ENCODE measurements at places on chromosomes 12 and 14.

GRCh38 chr14:80427101-80427500, 215.8 kb upstream of the DIO2 start:
- DNase-seq: no peak

GRCh38 chr12:108886873-108887629, 7.2 kb downstream of the DAO start:
- no peak for DNase-seq

DNA sequence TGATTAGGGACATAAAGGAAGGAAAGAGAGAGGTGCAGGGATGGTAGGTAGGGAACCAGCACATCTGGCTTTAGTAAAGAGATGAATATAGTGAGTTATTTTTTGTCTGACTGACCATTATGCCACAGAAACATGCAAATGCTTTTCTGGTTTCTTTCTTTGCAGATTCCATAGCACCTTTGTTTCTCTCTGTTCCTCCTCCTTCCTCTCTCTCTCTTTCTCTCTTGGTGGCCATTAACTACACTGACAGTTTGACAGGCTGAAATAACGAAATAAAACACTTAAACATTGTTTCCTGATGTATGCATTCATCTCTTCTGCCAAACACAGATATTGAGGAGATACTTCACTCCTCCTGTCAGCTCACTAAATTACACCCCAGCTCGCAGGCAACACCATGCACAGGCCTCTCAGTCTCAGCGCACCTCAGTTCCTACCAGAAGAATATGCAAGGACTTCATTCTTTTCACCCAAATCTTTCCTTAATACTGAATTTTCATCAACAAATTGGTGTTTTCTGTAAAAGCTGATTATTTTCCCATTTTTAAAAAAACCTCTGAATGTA, 406.9 kb upstream of the SOX5 start:
- no peak for DNase-seq

- DNase-seq: no peak
These were observed 23.9 kb downstream of the ATF7 start for GRCh38 chr12:53602176-53602864.

DNA sequence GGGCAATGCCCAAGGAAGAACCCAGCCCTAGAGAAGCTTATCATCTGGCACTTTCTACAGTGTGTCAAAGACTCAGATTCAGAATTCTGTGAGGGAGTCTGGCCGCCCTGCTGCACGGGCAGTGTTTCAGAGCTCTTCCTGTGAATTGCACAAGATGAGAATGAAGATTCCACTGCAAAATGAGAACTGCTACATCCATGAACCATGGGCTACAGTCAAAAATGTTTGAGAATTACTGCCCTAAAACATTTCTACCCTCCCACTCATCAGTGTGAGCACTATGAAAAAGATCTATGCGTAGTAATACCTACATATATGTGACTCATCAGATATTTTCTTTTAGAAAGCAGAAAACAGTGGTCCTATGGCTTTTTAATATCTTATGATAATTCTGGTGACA, 104.0 kb downstream of the STAB2 start:
- no peak for DNase-seq

GRCh38 chr12:9347328-9348127, 139.3 kb upstream of the PZP start:
- no peak for DNase-seq

DNA sequence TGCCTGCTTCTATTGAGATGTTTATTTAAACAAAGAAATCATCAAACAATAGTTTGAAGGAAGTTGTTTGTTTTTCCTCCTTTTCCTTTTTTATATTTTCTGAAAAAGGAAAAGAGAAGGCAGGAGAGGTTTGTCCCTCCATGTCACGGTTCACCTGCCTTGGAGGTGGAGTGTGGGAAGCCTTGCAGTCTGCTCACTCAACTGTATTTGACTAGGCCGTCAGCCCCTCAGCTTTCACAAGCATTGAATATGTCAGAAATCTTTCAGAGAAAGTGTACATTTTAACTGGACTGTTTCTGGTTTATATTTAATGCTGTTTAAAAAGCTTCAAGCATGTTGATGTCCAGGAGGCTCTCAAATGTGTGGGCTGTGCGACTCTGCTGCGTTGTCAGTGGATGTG, 370.4 kb downstream of the NPAS3 start:
- no peak for DNase-seq

DNA sequence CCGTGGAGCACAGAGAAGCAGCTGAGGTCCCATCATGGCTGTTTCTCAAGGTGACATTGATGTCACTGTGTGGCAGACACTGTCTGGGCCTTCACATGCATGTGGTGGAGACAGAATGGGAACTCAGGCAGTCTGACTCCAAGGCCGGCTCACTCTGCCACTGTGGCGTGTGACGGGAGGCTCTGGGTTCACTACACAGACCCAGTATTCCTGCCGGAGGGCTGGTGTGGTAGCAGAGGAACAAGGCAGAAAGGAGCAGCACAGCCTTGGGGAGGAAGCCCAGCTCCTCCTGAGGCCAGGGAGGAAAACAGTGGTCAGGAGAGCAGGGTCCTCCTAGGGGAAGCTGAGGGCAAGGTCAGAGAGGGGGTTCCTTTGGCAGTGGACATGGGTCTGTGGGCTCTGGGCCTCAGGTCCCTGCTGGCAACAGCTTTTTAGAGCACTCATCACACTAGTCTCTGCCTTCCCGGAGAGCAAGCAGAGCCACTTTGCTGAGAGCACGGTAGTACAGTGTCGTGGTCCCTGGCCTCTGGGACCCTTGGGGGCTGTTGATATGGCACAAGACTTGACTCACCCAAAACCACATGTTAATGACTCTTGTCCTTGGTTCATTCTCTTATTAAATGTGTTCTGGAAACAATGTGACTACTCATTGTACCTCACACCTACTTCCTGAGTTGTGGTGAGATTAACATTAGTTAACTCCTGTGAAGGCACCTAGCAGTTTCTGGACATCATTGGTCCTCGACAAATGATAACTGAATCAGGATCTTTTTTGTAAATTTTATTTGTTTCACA, 21.3 kb downstream of the DCAF4 start:
- no peak for DNase-seq

GRCh38 chr12:104494137-104494792, 37.5 kb downstream of the CHST11 start:
- DNase-seq: no peak

DNA sequence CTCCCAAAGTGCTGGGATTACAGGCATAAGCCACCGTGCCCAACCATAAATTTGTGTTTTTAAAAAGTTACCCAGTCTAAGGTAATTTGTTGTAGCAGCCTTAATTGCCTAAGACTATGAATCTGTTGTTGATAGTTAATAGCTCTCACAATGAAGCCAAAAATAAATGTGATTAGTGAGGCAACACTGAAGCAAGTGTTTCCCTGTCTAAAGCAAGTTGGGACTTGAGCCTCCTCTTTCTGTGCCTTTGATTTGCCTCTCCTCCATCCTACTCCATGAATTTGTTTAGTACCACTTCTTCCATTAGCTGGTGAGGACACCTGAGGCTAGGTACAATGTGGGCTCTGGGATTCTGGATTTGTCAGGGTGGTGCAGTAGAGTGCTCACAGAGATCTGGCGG, 36.8 kb downstream of the DAAM1 start:
- no peak for DNase-seq

DNA sequence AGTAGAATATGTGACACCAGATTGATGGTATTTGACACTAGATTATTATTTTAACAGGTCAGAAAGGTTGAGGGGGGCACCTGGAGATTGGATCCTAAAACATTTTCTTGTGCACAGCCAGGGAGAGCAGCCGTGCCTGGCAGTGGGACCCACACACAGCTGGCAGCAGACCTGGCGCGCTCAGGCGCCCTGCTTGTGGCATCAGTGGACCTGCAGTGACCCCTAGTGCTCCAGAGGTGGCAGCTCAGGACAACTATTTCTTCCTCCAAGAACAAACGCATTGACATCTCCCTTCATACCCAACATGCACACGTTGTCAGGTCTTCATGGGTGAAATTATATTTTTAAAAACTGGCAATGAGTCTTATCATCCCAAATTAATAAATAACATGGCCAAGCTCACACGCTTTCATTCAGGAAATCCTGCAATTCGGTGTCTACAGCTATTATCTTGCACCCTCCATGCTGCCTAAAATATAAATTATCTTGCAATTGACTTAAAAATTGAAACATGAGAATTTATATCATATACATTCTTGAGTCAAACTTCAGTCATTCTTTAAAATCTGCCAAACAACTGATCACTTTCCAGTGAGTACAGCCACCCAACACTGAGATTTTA, 7.7 kb upstream of the TMEM132D start:
- peak; percentile 68 for DNase-seq
